Esophagus squamous epithelium (tissue), 5 donors: ENCODE measurements at places on chromosomes 2 and 18.

- no peak for DNase-seq
Observed at GRCh38 chr2:26542194-26542455, 64.2 kb upstream of the OTOF start.

DNA sequence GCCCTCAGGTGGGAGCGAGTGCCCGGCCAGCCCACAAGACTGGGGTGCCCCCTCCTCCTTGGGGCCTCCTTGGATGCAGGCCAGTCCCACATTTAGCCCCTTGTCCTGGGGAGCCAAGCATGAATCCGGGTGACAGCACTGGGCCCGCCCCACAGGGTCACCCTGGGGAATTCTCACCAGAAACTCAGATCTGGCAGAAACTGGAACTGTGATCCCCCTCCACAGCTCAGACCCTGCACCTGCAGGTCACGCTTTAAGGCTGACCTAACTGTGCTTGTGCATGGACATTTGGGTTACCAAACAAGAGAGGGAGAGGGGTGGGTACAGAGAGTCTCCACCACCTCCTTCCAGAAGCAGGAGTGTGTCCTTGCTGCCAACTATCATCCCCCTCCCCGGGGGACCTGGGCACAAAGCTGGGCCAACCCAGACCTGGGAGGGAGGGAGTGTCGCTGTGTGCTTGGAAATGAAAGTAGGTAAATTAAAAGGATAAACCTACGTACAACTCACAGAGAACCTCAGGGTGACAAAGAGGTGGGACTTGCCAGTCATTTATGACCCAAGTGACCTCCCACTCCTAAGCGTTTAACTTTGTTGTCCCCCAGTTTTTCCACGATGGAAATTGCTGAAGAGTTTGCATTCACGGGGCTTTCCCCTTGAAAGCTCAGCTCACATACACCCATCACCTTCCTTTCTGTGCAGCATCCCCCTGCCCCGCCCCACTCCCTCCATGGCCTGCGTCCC lies 9.1 kb downstream of the ITM2C start:
- DNase-seq, result no peak

GRCh38 chr2:190199530-190199929 lies 120.1 kb downstream of the HIBCH start:
- DNase-seq, result no peak

GRCh38 chr2:109375131-109375561 lies 238.6 kb downstream of the SEPTIN10 start:
- DNase-seq, result no peak

DNA sequence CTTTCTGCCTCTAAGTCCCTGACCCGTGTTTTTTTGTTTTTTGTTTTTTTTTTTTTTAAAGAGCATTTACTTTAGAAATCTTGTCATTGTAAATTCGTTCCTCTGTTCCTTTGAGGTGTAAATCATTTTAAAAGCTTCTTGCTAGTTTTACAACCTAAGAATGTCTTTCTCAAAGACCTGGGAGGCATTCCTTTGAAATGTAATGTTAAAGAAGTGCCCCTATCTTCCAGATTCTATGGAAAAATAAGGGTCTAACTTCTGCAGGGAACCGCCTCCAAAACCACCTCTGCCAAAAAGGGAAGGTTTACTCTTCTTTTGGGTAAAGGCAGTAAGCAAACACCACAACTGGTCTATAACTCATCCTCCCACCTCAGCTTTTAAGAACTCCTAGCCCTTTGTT lies 259.6 kb upstream of the ZNF804A start:
- no peak for DNase-seq

DNA sequence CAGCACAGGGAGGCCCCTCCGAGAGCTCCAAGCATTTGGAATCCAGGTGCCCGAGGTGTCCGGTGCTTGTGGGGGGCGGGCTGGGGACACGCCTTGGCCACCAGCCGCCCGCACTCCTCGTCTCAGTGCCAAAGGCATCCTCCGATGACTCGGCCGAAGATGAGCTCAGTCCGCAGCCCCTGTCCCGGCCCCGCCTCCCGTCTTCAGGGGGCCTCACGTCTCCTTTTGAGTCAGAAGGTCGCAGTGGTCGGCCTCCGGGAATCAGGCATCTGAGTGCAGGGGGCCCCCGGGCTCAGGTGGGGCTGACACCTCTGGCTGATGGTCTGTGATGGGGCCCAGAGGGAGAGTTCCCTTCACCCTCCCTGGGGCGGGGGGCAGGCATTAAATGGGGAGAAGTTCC lies 74.8 kb downstream of the NFATC1 start:
- DNase-seq, result no peak

DNA sequence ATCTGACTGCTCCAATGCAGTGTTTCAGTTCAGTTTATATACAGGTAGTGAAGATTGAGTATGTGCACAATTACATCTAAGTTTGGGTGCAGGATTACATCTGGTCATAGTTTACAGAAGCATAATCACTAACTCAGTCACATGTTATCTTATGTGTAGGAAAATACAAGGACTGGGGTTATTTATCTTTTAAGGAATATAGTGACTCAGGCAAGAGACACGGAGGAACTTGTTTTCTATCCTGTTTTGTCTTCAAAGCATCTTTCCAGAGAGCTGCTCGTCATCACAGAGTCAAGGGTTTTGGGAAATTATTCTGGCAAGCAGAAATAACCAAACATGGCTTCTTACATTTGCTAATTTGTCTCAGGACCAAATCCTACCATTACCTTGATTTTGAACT lies 1371.5 kb upstream of the TMEFF2 start:
- DNase-seq, result no peak

GRCh38 chr18:21049306-21049705 lies 62.3 kb downstream of the ROCK1 start:
- DNase-seq, result no peak

GRCh38 chr2:239328351-239329191 lies 72.2 kb downstream of the HDAC4 start:
- DNase-seq, result no peak

- no peak for DNase-seq
Observed at GRCh38 chr2:169082995-169083394, 13.6 kb downstream of the DHRS9 start.

GRCh38 chr2:3728104-3729054 lies 25.0 kb downstream of the DCDC2C start:
- no peak for DNase-seq
